Activated naive CD8-positive, alpha-beta T cell treated with anti-CD3 and anti-CD28 coated beads, Interleukin-2, amount 10 ng/mL, durations not matched to agents 7 days and 5 days (primary cell): ENCODE measurements at places on chromosomes 3 and 15.

DNA sequence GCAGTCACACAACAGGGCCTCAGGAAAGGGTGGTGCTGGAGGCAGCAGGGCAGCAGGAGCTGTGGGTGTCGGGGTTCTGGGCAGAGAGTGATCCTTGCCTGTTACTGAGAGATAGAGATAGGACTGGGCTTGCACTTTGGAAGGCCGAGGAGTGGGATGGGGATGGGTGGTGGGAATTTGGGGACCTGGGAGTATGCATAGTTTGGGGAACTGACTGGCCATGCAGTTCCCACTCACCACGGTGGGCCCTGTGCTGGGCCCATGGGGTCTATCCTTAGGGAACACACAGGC is 192.5 kb upstream of the LINGO1 start:
- H3K36me3 ChIP-seq: no peaks in the 10 kb centered on the region
- H3K4me1 ChIP-seq: peaks cover 3% of the 10 kb centered on the region
- peaks cover 23% of the 10 kb centered on the region for H3K27me3 ChIP-seq
- H3K27ac ChIP-seq: no peak overlapping the region
- H3K4me3 ChIP-seq: no peak overlapping the region

GRCh38 chr3:12954891-12955650 is 113.7 kb upstream of the RPL32 start:
- no peak overlapping the region for H3K27ac ChIP-seq
- no peak for DNase-seq
- H3K36me3 ChIP-seq: peaks cover 1% of the 10 kb centered on the region
- no peak overlapping the region for H3K4me3 ChIP-seq
- H3K27me3 ChIP-seq: no peaks in the 10 kb centered on the region

- H3K4me1 ChIP-seq: peaks cover 1% of the 10 kb centered on the region
- DNase-seq: no peak
- no peak overlapping the region for H3K27ac ChIP-seq
- H3K27me3 ChIP-seq: no peaks in the 10 kb centered on the region
- H3K36me3 ChIP-seq: peaks cover 1% of the 10 kb centered on the region
These were observed 419.7 kb downstream of the ZBTB20 start for GRCh38 chr3:114727373-114727772.

GRCh38 chr3:37546876-37547275 is 314.8 kb upstream of the CTDSPL start:
- H3K27ac ChIP-seq: no peak overlapping the region
- H3K27me3 ChIP-seq: peaks cover 11% of the 10 kb centered on the region
- no peak overlapping the region for H3K4me3 ChIP-seq

- peak; percentile 62 for DNase-seq
- peaks cover 18% of the 10 kb centered on the region for H3K36me3 ChIP-seq
- H3K27ac ChIP-seq: peak overlapping the region; percentile 99
- H3K4me3 ChIP-seq: peak overlapping the region; percentile 87
These were observed 750 bp downstream of the SLC33A1 start for GRCh38 chr3:155853214-155854140.

DNA sequence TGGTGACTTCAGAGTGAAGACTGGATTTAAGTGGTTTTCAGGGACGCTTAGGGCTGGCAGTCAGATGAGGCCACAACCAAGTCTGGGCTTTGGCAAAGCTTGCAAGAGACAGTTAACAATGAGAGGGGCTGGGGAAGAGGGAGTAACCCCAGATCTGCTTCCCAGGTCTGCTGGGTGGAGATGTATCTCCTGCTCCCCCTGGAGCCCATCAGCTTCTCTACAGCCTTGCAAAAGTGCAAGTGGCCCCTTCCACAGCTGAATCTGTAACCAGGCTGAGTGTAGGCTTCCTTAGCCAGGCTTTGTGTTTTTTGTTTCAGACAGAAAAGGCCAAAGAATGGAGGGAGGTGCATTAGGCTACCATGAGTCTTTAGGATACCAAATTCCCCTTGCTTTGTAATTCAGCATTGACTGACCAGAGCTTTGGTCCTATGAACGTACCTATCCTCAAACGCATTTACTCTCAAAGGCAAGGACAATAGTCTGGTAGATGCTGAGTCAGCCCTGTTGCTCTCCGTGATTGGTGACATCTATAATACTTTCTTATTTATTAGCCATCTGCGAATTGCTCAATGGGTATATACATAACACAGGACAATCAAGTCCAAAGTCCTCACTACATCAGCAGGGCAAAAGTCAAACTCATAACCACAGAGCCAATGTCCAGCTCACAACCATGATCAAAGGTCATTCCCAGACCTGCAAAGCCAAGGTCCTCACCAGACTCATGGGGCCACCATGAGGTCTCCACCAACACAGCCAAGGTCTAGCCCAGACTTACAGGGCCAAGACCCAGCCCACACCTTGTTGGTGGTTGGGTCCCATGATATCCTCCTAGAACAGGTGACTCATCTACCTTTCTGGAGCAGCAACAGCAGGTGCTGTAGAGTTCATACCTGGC is 17.1 kb downstream of the CCDC13 start:
- H3K27me3 ChIP-seq: peaks cover 26% of the 10 kb centered on the region
- peaks cover 5% of the 10 kb centered on the region for H3K4me1 ChIP-seq
- no peak overlapping the region for H3K27ac ChIP-seq
- DNase-seq: no peak
